ENCODE measurements at places on chromosomes 6 and 20.

DNA sequence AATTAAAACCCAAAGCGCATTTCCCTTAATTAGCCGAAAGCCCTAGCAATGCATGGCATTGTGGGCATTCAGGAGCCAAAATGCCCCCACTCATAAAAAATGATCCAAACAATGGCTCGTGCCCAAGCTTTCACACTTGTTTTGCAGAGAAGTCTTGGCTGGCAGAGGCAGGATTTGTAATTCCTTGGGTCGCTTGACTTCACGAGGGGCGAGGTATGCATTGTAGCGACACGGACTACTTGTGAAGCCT, 613 bp upstream of the SASH1 start:
- no peak for DNase-seq

GRCh38 chr6:52497652-52498408, 77.7 kb downstream of the EFHC1 start:
- no peak for DNase-seq

DNA sequence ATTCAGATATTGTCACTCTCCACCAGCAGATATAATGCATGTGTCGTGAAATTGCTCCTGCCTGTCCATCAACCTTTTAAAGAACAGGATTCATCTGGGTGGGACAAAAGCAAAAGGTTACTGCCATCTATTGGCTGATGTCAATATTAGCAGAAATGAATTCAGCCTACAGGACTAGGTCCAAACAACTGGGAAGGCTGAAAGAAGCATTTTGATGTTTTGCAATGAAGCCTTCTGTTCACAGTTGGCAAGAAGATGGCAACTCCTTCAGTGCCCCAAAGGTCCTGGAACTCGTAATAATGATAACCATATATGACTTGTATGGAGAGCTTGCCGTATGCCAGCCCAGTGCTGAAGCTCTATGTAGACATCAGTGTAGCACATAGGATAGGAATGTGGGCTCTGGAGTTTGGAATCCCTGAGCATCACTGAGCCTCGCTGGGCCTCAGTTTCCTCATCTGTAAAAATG, 7.5 kb downstream of the BCAS1 start:
- DNase-seq, result no peak

- DNase-seq, result no peak
These were observed 189.1 kb downstream of the TBX18 start for GRCh38 chr6:84575264-84575663.

GRCh38 chr6:72286911-72287311, 335.0 kb upstream of the KCNQ5 start:
- DNase-seq, result no peak

GRCh38 chr6:114140416-114140815, 169.5 kb upstream of the HDAC2 start:
- DNase-seq, result no peak

DNA sequence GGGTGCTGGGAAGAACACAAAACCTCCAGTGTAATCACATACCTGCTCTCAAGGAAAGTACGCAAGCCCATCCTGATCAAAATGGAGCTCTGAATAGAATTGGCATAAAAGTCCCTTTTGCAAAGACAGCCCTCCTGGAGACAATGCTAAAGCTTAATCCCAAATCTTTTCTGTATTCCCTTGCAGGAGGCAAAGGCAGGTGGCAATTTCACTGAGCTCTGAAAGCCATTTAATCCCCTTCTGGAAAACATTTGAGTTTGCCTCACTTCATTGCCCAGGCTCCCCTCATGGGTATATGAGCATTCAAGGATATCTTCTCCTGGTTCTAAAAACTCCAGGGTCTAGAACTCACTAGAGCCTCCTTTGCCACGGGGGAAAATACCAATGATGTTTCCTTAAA, 310.2 kb upstream of the CNR1 start:
- no peak for DNase-seq

DNA sequence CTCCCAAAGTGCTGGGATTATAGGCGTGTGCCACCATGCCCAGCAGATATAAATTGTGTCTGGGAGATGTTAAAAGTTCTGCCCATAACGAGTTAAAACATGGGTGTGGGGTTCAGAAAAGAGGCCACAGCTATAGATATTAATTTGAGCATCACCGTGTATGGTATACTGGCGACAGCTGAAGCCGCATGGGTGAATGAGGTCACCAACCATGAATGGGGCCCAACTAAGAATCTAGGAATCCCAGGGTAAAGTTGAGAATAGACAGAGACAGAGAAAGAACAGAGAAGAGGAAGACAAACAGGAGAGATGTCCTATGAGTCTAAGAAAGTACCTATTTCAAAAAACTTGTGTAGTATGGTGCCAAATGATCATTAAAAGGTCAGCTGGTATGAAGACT, 50.9 kb downstream of the ILRUN start:
- DNase-seq, result no peak
